Skin of body (tissue), 3 donors: ENCODE measurements at places on chromosomes 12 and 14. TPM values are rescaled to one million over a fixed set of nuclear protein-coding genes. Genes with fewer than 3 reads are reported as not detected.

DNA sequence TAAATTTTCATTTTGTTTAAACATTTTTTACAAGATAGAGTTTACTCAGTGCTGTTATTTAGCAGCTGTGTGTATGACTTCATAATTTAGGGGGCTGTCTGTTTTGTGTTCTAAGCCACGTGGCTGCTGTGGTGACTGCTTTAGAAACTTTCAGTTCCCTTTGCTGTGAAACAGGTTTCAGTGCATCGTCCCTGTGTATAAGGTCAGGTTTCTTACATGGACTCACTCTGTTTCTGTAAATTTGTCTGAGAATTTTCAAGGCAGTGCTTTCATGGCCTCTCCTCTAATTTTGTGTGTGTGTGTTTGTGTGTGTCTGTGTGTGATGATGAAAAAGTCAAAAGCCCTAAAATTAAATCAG, 32.4 kb downstream of the BICD1 start:
- peak; percentile 25 for DNase-seq

- DNase-seq, result no peak
These were observed 29.0 kb downstream of the PALS1 start for GRCh38 chr14:67270145-67270753.

GRCh38 chr12:69334158-69334557, 14.0 kb upstream of the LYZ start:
- no peak for DNase-seq

DNA sequence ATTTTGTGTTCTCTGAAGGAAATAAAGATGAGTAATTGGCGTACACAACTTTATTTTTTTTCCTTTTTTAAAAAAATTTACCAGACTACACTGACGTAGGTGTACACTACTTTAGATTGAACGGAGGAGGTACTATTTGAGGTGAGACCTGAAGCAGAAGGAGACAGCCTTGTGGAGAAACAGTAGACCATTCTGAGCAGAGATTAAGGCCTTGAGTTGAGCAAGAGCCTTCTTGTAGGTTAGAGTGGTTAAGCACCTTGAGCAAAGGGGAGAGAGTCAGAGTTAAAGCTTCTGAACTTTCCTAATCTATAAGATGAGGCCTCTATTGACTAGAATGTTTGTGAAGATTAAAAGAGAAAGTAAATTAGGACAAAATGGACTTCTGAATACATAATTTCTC, 2.5 kb downstream of the LEMD3 start:
- no peak for DNase-seq

DNA sequence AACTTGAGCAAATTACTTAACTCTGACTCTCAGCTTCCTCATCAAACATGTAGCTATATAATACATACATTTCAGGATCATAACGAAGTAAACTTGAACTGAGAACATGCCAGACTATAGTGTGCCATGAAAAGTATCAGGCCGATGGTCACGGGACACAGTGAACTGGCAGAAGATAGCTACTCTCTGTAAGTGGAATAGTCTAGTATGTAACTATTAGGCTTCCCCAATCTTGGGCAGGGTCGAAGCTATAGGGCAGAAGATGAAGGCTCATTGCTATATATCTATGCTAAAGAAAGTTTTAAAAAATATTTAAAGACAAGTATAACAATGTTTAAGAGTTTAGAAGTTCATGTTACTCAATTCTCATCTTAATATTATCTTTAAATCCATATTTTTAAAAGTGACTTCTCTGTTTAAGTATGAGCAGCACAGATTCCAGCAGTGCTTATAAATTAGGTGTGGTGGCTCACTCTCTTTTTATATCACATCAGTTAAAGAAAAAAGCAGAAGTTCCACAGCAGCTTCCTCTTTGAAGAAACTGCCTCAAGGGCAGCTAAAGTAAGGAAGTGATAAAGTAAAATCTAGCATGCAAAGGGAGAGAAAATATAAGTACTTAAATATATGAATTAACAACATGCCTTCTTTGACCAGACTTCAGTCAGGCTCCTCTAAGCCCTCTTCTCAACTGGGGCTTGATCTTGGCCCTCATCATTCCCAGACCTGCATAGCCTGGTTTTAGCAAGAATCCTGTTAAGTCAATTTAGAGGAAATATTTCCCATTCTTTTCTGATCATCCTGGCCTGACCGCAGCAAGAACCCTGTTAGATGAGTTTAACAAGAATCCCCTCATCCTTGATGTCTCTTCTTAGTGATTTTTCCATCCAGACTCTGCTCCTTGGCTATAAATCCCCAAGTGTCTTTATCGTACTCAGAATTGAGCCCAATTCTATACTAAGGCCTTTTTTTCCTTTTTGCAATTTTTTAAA, 8.4 kb upstream of the GLIPR1 start:
- DNase-seq, result no peak

- DNase-seq, result no peak
These were observed 4.8 kb downstream of the MYH7 start for GRCh38 chr14:23430723-23431085.

Gene CYP46A1
- 2.0 TPM for total RNA-seq

DNA sequence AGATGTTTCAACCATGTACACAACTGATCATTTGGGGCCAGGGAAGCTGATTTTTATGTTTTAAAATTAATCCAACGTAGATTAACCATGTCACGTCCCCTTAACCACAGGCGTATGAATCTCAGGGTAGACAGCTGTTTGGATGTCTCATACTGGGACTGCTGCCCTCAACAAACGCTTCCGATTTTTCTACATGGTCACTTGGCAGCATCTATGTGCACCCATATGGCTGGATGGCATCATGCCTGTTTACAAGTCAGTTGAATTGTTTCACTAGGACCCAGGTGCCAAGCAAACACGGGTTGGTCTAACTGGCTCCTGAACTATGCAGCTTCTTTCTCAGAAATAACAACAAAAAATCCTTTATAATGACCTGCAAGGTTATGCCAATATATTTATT, 393.8 kb downstream of the NPAS3 start:
- DNase-seq, result no peak

Gene SOAT2
- not detected for total RNA-seq

DNA sequence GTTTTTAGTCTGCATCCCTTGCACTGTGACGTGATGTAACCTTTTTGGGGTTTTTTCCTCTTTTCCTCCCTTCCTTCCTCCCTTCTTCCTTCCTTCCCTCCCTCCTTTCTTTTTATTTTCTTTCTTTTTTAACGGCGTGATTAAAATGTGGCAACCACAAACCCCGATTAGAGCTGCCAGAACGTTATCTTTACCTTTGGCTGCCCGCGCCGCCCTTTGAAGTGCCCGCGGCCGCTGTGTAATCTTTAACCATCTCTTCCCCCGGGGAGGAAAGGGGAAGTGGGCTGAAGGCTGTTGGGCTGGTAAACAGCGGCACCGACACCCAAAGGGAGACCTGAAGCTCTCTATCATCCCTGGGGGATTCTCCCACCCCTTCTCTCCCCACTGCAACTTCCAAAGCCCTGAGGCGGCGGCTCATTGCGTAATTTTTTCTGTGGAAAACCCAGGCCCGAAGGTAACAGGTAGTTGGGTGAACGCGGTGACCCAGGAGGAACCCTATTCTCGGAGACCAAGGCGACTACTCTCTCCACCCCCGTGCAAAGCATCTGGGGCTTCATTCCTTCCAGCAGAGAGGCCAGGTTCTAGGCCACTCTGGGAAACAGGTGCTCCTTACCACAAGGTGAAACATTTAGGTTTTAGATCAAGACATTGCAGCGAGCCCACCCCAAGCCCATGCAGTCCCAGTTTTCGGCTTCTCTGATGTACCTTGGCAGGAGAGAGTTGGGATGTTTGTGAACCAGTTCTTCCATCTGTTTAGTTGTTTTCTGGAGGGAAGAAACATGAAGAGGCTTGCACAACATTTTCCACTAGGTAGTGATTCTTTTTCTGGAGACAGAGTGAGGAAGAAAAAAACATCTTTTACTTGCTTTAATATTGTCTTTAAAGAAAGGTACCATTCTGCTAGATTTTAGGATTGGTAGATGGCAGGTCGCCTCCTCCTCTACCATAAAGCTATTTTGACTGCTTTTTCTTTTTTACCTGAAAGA, 1.5 kb downstream of the LGR5 start:
- DNase-seq, result no peak

GRCh38 chr14:45716572-45716971, 463.6 kb upstream of the MIS18BP1 start:
- no peak for DNase-seq

Gene ENDOU
- 20.8 TPM for total RNA-seq

Gene SMOC1
- total RNA-seq, result 5.9 TPM

Gene GCN1
- 113 TPM for total RNA-seq

Gene LGR5
- 13.7 TPM for total RNA-seq

- no peak for DNase-seq
These were observed 52.9 kb upstream of the SCN8A start for GRCh38 chr12:51538149-51538548.

DNA sequence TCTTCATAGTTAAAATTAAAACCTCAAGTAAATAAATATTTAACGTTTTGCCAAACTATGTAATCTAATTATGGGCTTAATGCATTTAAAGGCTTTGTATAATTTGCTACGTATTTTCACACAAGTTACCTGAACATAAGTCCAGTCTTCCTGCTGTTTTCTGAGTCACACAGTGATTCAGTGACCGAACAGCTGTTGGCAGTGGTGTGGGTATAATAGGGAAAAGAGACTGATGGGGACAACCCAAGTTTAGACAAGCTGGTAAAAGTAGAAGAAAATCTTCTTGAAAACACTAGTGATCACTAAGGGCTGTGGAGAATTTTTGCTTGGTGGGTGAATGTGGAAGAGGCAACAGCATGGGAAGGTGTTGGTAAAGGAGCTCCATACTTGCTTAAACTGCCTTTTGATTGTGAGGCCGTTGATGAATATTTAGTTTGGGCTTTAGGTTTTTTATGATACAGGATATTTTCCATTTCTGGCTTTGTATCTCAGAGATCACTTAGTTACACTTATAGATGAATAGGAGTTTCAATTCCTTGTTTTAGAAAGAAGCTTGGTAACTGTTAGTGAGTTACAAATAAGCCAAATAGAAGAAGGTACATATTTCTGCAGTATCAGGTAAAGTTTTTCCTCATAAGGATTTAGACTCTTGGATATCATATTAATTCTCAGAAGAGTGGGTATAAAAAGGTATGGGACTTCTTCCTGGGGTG, 23.9 kb downstream of the LRRK2 start:
- DNase-seq, result no peak

- DNase-seq, result no peak
These were observed 390.7 kb downstream of the APAF1 start for GRCh38 chr12:99035803-99036202.

DNA sequence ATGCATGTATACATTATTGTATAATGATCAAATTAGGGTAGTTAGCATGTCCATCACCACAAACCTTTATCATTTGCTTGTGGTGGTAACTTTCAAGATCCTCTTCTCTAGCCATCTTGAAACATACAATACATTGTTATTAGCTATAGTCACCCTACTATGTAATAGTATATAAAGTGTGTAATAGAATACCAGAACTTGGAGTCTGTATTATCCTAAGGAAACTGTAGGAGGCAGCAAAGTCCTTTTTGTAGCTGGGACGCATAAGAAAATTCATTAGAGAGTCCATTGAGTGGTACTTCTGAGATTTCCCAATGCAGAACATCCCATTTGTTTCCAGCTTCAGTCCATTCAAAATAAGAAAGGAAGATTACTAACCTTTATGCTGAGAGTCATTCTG, 325.9 kb upstream of the LRFN5 start:
- no peak for DNase-seq

DNA sequence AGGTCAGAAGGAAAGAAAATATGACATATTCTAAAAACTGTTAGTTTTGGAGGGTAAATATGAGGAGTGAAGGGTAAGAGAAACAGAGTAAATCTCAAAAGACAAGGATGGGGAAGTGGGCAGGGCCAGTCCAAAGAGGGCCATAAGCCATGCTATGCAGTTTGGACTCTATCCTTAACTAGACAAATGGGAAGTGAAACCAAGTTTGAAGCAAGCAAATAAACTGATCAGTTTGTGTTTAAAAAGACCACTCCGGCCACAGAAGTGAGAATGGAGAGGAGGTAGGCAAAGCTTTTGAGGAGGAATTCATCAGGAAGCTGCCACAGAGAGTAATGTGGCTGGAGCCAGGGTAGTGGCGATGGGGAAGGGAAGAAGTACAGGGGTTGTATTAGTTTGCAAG, 37.5 kb upstream of the DAAM1 start:
- DNase-seq, result no peak

- peak; percentile 1 for DNase-seq
These were observed 78.6 kb downstream of the CCDC60 start for GRCh38 chr12:119412811-119413794.

DNA sequence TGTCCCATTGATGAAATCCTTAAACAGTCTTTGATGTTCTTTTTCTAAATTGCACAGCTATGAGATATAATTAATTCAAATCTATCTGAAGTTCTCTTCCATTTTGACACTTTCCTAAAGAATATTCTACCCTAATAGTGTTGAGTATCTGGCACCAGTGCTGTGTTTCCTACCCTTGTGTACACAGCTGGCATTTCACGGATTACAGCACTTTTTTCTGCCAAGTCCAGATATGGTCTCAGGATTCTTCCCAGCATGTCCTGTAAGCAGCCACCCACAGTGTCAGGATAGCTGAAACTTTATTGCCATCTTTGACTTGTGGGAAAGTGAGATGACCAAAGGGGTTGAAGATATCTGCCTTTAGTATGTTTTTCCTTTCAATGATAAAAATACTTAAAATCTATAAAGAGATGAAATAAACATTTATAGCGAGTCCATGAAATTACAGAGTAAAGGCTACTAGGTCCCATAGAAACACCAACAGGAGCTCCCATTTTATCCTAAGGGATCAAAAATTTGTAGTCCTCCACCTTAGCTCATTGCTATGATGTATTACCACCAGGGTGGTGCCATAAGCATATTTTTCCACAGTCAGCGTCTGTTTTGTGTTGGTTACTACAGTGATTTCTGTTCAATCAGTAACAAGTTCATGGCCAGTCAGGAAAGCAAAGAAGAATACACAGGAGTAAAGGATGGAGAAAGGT, 96.7 kb downstream of the TRHDE start:
- DNase-seq, result no peak

Gene KLRC3
- 0.30 TPM for total RNA-seq

DNA sequence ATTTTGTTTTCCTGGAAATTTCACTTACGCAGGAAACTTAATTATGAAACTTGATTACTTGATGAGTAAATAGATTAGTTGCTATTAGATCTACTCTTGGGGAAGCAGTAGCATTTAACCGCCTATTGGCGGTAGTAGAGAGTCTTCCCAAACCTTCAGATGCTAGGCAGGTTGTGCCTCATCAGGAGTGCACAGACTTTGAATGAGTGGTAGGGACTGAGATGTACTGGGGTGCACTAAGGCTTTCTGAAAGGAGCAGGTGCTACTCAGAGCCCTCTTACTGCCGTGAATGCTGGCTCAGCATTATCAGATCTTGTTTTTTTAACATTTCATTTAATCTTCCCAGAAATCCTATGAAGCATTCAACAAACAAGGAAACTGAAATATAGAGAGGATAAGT, 7.7 kb downstream of the GATC start:
- DNase-seq, result no peak

DNA sequence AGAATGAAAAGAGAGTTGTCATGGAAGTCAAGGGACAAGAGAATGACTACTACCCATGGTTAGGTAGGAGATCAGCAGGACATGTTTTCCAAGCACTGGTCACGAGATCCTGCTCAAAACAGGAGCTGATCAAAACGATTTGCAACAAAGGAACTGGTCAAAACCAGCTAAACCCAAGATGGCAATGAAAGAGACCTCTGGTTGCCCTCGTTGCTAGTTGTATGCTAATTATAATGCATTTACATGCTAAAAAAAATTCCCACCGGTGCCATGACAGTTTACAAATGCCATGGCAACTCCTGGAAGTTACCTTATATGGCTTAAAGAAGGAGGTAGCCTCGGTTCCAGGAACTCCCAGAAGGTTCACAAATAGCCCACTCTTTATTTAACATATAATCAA, 95.0 kb upstream of the OTX2 start:
- no peak for DNase-seq

GRCh38 chr14:94313991-94314655, 9.0 kb downstream of the SERPINA6 start:
- DNase-seq, result no peak

Gene TROAP
- 5.6 TPM for total RNA-seq
